Right lobe of liver (tissue), 6 donors: ENCODE measurements at places on chromosomes 16 and 17.

DNA sequence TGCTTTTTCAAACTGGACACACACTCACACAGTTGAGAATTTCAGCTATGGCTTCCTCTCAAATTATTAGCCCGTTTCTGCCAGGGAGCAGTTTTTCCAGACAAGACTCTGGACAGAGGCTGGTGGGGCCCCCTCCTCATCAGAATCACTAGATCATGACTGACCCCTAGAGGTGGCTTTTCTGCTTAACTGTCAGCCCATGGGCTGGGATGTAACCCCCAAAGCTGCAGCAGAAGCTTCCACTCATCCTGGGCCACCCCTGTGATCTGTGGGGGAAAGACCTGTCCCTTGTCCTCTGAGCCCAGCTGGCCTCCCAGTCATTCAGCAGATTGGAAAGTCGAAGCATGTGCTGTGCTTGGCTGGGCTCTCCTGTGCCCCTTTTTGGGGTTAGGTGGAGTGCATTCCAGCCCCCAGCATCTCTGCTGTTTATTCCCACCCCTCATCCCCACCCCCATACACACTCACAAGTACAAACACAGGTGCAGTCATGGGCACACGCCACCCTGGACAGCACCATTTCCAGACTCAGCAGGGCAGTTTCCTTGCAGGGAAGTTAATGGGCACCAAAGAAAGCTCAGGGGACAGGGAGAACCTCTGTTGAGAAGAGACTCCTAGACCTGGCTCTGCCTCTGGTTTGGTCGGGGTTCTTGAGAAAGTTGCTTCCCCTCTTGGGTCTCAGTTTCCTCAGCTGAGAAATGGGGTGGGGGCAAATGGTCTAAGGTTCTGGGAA is 77.6 kb upstream of the RBL2 start:
- H3K27ac ChIP-seq = no peak overlapping the region
- H3K4me3 ChIP-seq = no peak overlapping the region
- no peaks in the 10 kb centered on the region for H3K4me1 ChIP-seq
- H3K36me3 ChIP-seq = no peaks in the 10 kb centered on the region
- H3K27me3 ChIP-seq = no peaks in the 10 kb centered on the region

DNA sequence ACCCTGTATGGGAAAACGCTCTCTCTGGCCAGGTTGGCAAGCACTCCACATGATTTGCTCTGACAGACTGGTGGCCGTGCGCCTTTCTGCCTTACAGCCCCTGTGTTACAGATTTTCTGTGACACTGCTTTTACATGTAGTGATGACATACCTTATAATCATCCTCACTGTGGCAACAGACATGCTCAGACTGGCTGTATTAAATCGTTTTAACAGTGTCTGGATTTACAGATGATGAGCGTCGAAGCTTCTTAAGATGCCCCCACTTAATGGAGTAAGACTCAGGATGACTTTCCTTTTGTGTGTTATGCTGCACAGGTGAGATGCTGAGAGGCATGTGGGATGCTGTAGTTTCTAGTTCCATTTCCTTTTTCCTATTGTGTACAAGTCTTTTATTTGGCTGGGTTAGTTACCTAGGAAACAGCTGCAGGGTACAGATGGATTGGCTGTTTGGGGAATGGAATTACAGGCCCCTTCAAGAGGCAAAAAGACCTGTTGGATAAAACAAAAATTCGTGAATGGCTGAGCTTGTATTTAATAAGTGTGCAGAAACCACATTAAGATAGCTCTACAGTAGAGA is 20.9 kb upstream of the VWA3A start:
- H3K4me3 ChIP-seq = no peak overlapping the region
- no peaks in the 10 kb centered on the region for H3K4me1 ChIP-seq
- DNase-seq = no peak
- no peak overlapping the region for H3K27ac ChIP-seq
- no peaks in the 10 kb centered on the region for H3K27me3 ChIP-seq

- no peaks in the 10 kb centered on the region for H3K27me3 ChIP-seq
- H3K27ac ChIP-seq = no peak overlapping the region
- no peak for DNase-seq
These were observed 68.7 kb downstream of the CEP95 start for GRCh38 chr17:64575431-64575830.

- no peaks in the 10 kb centered on the region for H3K36me3 ChIP-seq
- H3K27ac ChIP-seq = no peak overlapping the region
- no peaks in the 10 kb centered on the region for H3K27me3 ChIP-seq
- no peaks in the 10 kb centered on the region for H3K4me1 ChIP-seq
These were observed 10.7 kb upstream of the ZFPM1 start for GRCh38 chr16:88442383-88442726.

DNA sequence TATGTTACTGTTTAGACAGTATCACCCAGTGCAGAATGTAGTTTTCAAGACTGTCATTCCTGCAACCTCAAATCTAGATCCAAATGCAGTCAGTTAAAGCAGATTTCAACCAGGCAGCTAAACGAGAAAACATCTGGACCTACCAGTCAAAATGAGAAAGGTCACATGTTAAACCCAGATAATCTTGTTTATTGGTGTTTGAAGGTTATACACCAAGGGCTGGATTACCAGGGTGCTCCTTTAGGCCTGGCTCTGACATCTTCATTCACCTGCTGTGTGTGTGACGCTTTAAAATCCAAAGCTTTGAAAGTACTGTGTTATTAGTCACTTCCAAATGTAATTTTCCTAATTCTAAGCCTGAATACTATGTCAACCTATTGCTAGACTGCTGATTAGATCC is 54.9 kb downstream of the IKZF3 start:
- no peak overlapping the region for H3K27ac ChIP-seq
- no peak overlapping the region for H3K4me3 ChIP-seq
- no peak for DNase-seq
